ENCODE measurements at places on chromosomes 11 and 22.
A peak's percentile ranks its signal among the peaks of the same experiment; 100 is the strongest.

GRCh38 chr11:15258433-15259165 is 143.9 kb downstream of the INSC start:
- DNase-seq, result peak; percentile 25

DNA sequence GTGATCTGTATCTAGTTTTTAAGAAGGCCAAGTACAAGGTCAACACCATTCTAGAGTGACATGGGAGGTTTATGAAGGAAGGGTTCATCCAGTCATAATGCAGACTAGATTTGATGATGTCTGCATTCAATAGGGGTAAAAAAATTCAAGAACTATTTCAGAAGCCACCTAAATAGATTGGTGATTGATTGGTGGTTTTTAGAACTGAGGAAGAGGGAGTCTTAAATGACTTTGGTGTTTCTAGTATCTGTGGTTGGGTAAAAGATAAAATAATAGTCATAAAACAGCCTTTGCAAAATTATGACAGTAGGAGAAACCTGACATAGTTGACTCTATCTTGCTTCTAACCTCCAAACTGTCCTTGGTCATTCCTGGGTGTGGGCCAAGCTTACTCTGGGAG is 114.1 kb downstream of the OPCML start:
- DNase-seq, result no peak

GRCh38 chr11:57649826-57650738 is at the start of gene YPEL4:
YPEL4 (minus strand) TSS chr11:57649912; CDS start chr11:57647107, 2,805 bp downstream.
- no peak for DNase-seq

GRCh38 chr22:18906896-18907295 is 776 bp downstream of the DGCR6 start:
- DNase-seq, result no peak

- no peak for DNase-seq
These were observed 5.3 kb upstream of the ATP5MG start for GRCh38 chr11:118396097-118396501.

DNA sequence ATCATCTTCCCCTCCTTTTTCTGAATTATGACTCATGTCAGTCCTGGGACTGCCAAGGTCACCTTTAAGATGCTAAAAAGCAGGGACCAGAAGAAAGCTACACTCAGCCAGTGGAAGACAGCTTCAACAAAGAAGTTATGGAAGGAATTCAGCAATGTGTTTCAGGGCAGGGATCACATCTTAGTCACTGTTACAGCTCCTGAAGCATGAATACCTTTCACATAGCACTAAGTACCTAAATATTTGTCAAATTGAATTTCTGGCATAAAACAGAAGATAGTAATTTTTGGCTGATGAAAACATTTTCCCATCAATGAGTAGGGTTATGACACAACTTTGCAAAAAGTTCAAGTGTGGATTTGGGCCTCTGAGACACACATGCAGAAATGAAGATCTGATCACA is 5.2 kb downstream of the DDB1 start:
- no peak for DNase-seq

DNA sequence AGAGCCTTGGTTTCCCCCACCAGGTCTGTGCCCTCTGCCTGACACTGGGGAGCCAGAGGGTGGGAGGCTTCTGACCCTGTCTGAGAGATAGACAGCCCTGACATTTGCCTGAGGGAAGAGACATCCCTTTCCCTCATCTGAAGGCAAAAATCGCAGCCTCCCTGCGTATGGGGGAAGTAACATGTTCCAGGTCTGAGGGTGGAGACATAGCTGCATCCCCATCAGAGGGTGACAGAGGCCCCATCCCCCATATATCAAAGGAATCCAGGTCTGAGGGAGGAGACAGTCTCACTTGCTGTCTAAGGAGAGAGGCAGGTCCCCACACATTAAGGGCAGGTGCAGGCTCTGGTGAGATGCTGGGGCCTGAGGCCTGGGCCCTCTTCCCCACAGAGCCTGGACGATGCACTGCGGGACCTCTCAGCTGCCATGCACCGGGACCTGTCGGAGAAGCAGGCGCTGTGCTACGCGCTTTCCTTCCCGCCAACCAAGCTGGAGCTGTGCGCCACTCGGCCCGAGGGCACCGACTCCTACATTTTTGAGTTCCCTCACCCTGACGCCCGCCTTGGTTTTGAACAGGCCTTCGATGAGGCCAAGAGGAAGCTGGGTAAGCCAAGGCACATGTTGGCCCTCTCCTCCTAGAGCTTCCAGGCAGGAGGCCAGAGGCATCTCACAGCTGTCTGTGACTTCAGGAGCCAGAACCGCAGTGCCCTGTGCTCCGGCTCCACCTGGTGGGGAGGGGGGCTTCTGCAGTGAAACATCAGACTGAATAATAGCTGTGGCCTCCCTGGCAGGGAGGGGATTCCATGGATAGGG is 16.1 kb upstream of the RELT start:
- no peak for DNase-seq

- DNase-seq, result peak; percentile 84
These were observed 29.1 kb downstream of the MAP6 start for GRCh38 chr11:75639762-75640181.

GRCh38 chr11:121552154-121552553 is 99.4 kb upstream of the SORL1-AS1 start:
- no peak for DNase-seq

GRCh38 chr11:65865550-65866172 is 5.4 kb downstream of the MUS81 start:
- DNase-seq, result no peak

- no peak for DNase-seq
These were observed 908 bp downstream of the PLCB3 start for GRCh38 chr11:64252003-64252872.

DNA sequence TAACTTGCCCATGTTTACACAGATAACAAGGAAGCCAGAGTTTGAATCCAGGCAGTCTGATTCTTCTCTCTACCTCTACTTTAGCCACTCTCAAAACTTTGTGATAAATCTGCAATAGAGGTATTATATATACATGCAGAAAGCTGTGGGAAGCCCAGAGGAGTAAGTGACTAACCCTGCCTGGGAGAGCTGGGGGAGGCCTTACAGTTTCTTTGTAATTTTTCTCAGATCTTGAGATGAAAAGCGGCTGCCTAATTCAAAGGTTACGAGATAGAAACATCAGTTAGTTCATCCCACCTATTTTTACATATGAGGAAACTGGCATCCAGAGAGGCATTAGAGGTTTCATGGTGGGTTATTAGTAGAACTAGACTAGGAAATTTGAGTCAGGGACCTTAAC is 4.9 kb downstream of the STIM1 start:
- no peak for DNase-seq

DNA sequence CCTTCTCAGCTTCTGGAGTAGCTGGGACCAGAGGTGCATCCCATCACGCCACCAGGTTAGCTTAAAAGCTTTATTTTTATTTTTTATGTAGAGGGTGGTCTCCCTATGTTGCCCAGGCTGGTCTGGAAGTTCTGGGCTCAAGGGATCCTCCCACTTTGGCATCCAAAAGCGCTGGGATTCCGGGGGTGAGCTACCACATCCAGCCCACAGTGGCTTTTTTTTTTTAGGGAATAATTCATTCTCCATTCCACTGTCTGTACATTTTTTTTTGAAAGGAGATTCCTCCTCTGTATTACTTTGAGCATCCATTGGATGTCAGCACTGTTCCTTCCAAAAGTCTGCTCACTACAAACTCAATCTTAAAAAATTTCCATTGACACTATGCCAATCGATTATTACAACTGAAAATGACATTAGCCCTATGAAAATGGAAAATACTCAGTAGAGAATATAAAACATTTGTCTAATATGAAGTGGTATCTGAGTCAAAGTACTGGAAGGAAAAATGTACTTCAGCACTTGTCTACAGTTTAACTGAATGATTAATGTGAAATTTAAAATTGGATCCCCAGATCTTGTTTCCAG is 1.3 kb upstream of the LPXN start:
- no peak for DNase-seq

GRCh38 chr22:19880786-19881569 is 26.3 kb upstream of the GNB1L start:
- no peak for DNase-seq

DNA sequence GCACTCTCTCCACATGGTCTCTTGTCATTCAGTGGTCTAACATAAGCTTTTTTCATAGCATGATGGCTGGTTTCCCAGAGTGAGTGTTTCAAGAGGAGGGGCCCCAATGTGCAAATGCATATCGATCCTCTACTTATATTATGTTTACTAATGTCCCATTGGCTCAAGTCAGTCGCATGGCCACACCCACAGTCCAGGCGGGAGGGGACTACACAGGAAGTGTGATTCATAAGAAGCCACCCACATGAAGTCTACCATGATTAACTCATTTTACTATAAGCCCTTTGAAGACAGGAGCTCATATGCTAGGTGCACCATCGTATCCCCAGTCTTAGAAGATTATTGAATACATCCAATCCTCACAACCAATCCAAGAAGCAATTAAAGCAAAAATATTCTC is 89.5 kb upstream of the ISX start:
- DNase-seq, result no peak

- DNase-seq, result no peak
These were observed 18.6 kb upstream of the APLNR start for GRCh38 chr11:57255618-57256017.

GRCh38 chr11:12079726-12080556 is 30.4 kb upstream of the MICAL2 start:
- DNase-seq, result no peak

GRCh38 chr22:45881524-45881875 is 95.5 kb downstream of the WNT7B start:
- DNase-seq, result no peak

- DNase-seq, result no peak
These were observed 13.7 kb downstream of the CHADL start for GRCh38 chr22:41226723-41227655.

DNA sequence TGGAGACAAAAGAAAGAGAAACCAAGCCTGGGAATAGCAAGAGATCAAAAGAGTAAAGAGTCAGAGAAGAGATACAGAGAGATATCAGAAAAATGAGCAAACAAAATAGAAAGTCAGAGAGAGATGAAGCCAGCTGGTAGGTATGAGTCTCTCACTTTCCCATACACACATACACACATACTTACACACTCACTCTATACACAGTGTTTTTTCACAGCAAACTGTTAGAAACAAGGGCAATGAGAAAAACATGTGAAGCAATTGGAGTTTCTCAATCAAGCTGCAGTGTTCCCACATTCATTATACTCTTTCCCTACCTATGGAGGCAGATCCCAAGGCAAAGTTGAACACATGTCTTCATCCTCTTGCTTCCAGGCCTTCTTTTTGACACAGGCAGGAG is 2.6 kb upstream of the NLRP10 start:
- DNase-seq, result no peak

DNA sequence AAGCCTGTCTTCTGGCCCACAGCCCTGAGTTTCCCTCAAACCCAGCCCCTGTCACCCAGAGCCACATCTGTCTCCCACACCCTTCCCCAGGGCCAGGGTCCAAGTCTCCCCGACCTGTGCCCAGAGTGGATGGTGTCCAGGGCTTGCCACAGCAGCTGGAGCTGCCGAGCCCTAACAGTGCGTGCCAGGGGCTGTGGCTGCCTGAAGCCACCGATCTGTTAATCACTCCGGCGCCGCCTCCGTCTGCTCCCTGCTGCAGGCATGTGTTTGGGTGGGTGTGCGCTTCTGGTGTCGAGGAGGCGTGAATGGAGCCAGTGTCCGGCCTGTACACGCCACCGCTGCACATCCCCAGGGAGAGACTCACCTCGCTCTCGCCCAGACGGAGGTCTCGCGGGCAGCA is 26.1 kb downstream of the SHISAL1 start:
- no peak for DNase-seq

GRCh38 chr22:48785792-48786678 is 1041.6 kb downstream of the BRD1 start:
- no peak for DNase-seq

- DNase-seq, result no peak
These were observed 165.0 kb upstream of the TRPC6 start for GRCh38 chr11:101748572-101749344.

DNA sequence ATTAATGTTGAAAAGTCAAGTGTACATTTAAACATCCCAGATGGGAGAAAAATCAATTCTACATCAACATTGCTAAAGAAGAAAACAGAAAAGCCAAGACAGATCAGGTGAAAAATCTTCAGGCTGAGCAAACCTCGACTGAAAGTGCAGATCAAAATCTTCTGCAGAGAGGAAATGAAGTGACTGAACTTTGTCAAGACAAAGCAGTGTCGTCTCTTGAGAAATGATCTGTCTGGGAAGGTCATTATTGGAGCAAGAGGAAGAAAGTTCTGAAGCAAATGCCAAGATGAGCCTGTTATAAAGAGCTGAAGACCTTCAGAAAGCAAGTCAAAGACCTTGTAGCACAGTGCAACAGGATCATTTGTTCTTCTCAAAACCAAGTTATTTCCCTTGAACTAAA is 5.8 kb upstream of the PLEKHB1 start:
- no peak for DNase-seq

DNA sequence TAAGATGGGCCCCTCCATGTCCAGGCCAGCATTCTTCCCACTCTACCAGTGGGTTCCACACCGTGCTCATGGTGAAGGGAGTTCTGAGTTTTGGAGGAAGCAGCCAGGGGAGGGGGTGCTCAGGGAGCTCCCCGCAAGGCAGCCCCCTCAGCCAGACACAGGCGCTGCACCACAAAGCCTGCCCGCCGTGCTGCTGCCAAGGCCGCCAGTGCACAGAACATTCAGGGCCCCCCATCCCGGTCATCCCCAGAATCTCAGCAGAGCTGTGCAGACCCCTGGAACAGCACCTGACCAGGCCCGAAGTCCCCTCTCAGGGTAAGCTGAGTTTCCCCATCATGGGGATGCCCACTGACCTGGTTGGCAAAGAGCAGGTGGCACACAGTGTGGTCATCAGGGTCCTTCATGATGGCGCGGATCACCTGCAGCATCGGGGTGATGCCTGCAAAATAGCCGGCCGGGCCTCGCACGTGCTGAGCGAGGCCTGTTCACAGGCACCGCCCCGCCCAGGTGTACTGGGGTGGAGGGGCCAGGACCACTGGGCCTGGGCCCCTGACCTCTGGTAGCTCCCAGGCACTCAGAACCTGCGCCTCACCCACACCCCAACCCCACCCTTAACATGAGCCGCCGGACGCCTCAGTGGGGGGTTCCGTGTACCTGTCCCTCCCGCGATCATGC is 12.4 kb upstream of the POLDIP3 start:
- no peak for DNase-seq

DNA sequence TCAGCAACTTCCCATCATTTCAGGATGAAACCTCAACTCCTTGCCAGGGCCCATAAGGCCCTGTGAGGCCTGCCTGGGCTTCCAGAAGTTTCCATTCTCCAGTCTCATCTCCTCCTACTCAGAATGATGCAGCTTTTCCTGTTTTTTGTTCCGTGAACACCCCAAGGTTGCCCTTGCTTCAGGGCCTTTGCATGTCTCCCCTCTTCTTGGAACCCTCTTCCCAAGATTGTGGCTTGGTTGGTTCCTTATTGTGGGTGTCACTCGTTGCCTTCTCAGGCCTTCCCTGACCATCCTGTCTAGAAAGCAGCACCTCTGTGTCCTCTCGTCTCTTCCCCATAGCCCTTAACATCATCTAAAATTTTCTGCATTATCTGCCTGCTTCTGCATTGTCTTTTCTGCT is 23.2 kb upstream of the YWHAH start:
- DNase-seq, result no peak

- no peak for DNase-seq
These were observed 224.3 kb downstream of the DSCAML1 start for GRCh38 chr11:117572671-117573070.
